NCI-H1105 (cell line): ENCODE measurements at places on chromosomes 2 and 18.

DNA sequence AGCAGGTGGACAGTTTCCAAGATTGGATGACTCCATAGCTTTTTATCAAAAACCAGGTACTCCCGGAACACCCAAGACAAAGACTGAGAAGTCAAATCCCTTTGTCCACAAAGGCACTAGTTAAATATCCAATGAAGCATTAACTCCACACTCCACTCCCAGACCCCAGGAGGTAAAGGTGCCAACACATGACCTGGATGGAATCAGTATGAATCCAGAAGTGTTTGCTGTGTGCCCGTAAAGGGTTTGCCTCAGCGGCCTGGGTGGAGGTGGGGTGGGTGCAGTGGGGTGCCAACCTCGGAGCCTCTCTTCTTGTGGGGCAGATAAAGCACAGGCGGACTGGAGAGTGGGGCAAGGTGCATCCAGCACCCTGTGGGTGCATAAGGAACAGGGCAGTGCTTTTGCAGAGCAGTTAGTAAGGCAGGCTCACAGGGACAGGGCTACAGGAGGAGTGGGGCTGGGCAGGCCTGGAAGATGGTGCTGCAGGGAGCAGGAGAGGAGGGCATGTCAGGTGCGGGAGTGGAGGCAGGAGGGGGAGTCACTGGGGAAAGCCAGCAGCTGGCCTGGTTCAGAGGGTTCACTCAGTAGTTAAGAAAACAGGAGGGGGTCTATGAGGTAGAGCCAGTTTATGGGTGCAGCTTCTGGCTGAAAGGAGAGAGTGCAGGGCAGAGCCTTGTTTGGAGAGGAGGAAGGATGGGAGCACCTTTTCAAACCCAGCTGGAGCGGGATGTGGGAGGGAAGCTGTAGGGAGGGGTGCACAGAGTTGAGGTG lies 208.4 kb upstream of the SMAD2 start:
- DNase-seq, result peak; percentile 76

DNA sequence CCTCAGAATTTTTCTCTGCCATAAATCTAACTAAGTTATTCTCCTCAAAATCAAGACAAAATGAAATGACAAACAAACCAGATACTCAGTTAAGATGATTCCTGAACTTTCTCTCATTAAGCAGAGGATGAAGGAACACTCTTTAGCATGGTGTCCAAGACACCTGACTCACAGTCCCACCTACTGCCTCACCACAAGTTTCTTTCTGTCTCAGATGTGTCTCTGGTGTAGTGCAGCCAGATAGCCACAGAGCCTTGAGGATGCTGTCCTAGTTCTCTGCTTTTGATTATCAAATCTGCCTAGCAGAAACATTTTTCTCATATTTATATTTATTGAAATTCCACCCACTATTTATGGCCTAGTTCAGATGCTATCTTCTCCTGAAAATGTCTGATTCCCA lies 103.6 kb upstream of the TMEM200C start:
- no peak for DNase-seq

- no peak for DNase-seq
Measured at GRCh38 chr2:84121-84520, 37.8 kb upstream of the FAM110C start.

DNA sequence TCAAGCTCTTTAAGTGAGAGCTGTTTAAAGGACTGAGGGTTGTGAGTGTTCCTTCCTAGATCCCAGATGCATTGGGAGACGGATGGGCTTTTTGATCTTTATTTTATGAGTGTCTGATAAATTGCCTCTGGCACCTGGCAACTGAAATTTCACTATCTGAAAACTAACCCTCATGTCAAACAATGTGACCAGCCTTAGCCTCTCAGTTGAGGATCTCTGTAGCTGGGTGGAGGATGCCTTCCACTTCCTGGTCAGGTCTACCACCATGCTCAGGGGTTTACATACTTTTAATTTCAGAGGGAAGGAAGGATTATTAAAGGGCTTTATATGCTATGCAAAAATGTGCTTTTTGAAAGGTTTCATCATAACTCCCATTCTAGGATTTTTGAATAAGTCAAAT lies 70.5 kb upstream of the NT5C1B start:
- no peak for DNase-seq

- DNase-seq, result no peak
Measured at GRCh38 chr2:141201016-141201565, 929.7 kb downstream of the LRP1B start.

DNA sequence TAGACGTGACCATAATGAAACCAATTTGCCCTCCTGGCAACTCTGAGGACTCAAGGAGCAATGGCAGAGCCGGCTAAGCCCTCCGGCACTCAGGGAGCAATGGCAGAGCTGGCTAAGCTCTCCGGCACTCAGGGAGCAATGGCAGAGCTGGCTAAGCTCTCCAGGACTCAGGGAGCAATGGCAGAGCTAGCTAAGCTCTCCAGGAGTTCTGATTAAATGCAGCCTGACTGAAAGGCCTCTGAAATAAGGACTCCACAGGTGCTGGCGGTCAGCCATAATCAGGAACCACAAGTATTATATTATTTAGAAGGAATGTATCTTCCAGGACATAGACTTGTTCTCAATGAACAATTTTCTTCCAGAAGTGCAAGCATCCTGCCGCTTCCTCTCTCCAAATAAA lies 65.2 kb downstream of the C2orf76 start:
- no peak for DNase-seq

DNA sequence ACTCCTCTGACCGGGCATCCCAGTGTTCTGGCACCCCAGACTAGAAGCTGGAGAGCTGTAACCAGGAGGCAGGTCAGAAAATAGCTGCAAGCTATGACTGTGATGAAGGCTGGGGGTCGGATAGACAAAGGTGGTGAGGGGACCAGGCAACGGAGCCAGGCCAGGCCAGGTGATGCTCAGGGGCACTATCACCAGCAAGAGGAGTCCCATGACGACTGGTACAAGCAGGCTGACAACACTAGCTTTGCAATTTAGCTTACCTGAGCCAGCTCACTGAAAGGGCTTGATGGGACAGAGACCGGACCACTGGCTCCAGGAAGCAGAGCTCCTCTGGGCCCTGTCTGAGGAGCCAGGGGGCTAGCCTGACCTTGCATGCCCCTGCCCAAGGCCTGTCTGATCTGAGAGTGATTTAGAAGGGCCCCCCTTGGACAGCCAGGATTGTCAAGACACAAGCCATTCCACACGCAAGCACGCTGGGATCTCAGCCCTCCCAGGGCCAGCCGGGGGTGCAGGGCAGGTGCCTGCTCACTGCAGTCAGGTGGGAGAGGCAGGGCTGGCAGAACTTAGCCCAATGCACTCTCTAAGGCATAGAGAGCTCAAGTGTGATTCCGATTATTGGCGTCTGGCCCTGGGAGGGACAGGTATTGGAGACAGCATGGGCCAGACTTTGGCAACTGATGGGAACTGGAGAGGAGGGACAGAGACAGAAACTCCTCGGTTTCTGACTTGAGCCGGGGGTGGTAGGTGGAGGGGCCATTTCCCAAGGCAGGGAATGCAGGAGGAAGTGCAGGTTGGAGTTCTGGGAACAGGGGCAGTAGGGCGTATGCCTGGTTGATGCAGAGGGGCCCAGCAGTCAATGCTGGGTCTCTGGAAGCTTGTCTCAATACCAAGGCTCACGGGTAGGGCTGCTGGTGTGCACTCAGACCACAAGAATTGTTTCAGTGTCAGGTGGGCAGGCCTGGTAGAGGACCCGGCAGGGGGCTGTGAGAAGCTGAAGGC lies 47.7 kb downstream of the MYO7B start:
- DNase-seq, result no peak

GRCh38 chr2:160703648-160704585 lies 210.3 kb upstream of the RBMS1 start:
- no peak for DNase-seq

DNA sequence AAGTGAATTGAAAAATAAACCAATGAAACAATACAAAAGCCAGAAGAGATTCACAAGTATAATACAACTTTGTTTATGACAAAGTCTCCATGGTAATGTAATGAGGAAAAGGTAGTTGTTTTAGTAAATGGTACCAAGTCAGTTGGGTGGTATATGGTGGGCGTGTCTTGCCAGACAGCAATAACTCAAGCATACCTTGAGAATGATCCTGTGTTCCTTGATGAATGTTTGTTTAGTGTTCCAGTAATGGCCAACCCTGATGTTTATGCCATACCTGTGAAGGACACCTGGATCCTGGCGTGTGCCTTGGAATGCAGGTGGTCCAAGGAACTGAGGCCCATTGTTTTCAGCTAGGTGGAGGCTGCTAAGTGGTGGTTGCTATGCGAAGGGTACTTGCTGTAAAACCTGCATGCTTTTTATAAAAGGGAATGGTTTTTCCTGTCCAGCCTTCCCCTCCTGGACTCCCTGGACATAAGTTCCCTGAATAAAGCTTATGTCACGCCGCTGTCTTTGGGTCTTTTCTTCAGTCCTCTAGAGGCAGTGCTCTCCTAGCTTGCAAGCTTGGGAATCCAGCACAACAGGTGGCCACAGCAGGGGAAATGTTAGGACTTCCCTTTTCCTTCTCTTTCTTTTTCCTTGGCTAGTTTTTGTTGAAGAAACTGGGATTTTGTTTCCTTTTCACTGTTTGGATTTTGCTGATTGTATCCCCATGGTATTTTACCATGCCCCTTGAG lies 54.7 kb downstream of the MTA3 start:
- no peak for DNase-seq

GRCh38 chr2:26735097-26735496 lies 29.0 kb upstream of the SLC35F6 start:
- DNase-seq, result no peak

DNA sequence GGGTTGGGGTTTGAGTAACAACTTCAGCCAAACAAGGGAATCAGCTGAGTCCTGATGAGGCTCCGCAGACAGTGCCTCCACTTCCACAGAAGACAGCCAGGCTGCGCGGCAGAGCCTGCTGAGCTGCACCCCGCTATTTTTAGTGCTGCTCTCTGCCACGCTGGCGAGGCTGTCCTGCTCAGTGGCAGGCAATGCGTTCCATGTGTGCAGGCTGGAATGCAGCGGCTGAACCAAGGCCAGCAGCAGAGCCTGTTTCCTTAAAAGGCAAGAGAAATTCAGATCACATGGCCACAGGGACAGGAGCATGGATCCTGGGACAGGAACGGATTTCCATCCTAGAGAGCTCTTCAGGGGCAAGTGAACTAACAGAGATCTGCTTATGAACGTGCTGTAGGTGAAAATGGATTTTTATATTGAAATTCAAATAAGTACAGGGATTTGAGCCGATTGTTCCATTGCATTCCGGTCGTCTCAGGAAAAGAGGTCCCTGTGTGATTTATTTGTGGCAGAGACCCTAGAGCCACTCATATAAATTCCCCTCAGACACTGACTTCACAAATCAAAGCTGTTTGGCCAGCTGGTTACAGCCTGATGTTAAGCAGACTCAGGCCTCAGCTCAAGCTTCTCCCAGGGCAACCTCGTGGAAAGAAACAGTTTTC lies 98.7 kb downstream of the COL6A3 start:
- no peak for DNase-seq

GRCh38 chr18:51668607-51669006 lies 471.1 kb upstream of the MEX3C start:
- DNase-seq, result no peak

- no peak for DNase-seq
Measured at GRCh38 chr2:135843671-135844070, 6.7 kb upstream of the LCT start.

- DNase-seq, result no peak
Measured at GRCh38 chr18:76335859-76336640, 159.0 kb downstream of the ZNF516 start.

- DNase-seq, result no peak
Measured at GRCh38 chr2:126749537-126749936, 93.6 kb downstream of the GYPC start.

GRCh38 chr2:121974897-121975661 lies 219.6 kb downstream of the TSN start:
- peak; percentile 61 for DNase-seq

DNA sequence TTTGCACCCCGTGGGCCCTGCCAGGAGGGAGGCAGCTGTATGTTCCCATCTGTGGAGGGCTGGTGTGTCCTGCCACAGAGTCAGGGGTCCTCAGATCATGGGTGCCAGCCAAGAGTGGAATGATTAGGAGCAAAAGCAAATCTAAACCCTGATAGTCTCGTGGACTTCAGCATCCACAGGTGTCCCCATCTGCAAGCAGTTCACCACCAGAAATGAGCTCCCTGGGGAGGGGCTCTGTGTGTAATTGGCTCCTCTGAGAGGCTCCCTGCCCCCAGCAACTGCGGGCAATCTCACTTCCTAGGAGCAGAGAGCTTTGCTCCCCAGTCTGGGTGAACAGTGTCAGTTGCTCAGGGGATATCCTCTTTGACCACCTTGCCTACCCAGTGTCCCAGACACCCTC lies 78.1 kb downstream of the HNRNPLL start:
- DNase-seq, result no peak

- DNase-seq, result no peak
Measured at GRCh38 chr2:145016711-145017110, 496.8 kb upstream of the ZEB2 start.

DNA sequence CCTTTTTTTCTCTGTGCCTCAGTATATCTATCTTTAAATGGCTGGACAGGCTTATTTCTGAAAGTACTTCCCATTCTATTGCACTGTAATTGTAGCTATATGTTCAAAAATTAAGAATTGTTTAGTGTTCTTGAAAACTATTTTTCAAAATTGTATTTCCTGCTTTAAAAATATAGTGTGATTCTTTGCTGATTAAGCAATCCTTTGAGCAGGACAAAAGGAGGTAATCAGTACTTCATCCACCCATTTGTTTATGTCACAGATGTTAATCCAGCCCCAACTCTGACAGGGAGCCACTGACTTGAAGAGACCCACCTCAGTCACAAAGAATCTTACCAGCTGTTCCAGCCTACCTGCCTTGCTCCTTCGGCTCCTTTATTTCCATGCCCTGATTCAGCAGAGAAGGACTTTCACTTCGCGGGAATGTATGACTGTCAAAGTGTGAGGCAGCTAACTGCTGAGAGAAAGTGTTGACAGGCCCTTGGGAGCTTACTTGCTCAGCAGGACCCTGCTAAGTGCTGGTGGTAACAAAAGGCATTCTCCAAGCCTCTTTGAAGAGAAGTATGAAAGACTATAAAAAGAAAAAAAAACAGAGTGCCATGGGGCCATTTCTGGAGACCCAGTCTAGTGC lies 393.3 kb upstream of the CYRIA start:
- no peak for DNase-seq

DNA sequence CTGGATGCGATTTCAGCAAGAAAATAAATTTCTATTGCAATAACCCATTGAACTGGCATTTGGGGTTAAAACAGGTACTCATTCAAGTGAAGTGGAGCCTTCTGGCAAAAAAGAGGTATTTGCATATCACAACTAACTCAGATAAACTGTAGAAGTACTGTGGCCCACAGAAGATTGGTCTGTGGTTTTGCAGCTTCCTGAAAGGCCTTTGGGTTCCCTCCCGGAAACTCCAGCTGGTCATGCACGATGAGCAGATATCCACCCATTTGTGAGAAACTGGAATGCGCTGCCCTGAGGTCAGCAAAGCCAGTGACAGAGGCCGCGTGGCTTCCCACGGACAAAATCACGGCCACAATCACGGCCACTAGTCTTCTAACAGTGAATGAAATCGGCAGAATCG lies 106.3 kb downstream of the EPHA4 start:
- DNase-seq, result no peak

- no peak for DNase-seq
Measured at GRCh38 chr2:209687323-209687969, 84.2 kb upstream of the UNC80 start.
